ENCODE measurements at places on chromosomes 12 and 14. TPM values are rescaled to one million over a fixed set of nuclear protein-coding genes. Genes with fewer than 3 reads are reported as not detected.

Gene ERH
- total RNA-seq = 334 TPM

Gene PLCZ1
- total RNA-seq = not detected

Gene SLC24A4
- total RNA-seq = not detected

Gene KLRG1
- 4.4 TPM for total RNA-seq

Gene GPHB5
- not detected for total RNA-seq

Gene IL26
- total RNA-seq = 1.00 TPM

Gene CLEC4C
- not detected for total RNA-seq

Gene GPX2
- not detected for total RNA-seq

DNA sequence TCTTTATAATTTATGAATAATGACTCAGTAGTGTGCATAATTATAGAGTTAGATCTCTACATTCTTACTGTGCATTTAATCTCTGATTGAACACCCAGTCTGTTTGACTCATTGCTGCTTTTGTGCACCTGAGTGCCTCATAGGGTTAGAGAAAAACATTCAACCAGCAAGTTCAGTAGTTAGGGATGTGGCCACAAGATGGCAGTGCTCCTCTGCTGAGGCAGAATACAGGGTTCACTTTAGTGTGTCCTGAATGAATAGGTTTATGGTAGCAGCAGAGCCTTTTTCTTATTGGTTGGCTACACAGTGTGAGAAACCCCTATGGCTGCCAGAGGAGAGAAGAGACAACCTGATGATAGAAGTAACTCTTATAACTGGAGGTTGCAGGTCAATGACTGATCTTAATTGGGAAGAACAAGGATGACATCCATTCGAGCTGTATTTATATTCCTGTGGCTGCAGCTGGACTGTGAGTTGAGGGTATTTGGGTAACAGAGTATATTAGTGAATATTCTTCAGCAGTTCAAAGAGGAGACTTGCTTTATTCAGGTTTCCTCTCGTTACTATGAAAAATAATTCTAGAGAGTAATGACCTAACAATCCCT, 194.9 kb upstream of the OR4E1 start:
- H3K27me3 ChIP-seq = peaks cover 4% of the 10 kb centered on the region
- H3K36me3 ChIP-seq = no peaks in the 10 kb centered on the region
- H3K27ac ChIP-seq = peak overlapping the region; percentile 80
- peak; percentile 87 for DNase-seq
- peak overlapping the region; percentile 70 for H3K4me3 ChIP-seq
- peaks cover 34% of the 10 kb centered on the region for H3K4me1 ChIP-seq

DNA sequence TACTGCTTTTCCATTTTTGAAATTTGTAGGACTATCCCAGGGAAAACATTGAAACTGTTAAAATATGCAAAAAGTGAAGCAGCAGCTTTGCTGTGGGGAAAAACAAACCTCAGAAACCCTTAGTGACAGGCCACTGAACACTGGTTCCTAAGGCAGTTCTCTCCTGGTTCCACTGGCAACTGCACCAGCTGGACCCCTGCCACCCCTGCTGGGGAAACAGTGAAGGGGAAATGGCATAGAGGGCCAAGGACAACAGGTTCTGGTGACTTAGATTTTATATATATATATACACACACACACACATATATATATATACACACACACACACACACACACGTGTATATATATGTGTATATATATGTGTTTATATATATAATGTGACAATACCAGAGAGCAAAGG, 16.2 kb upstream of the KRT7 start:
- H3K4me3 ChIP-seq = no peak overlapping the region
- DNase-seq = no peak
- H3K27me3 ChIP-seq = peaks cover 19% of the 10 kb centered on the region
- peaks cover 2% of the 10 kb centered on the region for H3K4me1 ChIP-seq

DNA sequence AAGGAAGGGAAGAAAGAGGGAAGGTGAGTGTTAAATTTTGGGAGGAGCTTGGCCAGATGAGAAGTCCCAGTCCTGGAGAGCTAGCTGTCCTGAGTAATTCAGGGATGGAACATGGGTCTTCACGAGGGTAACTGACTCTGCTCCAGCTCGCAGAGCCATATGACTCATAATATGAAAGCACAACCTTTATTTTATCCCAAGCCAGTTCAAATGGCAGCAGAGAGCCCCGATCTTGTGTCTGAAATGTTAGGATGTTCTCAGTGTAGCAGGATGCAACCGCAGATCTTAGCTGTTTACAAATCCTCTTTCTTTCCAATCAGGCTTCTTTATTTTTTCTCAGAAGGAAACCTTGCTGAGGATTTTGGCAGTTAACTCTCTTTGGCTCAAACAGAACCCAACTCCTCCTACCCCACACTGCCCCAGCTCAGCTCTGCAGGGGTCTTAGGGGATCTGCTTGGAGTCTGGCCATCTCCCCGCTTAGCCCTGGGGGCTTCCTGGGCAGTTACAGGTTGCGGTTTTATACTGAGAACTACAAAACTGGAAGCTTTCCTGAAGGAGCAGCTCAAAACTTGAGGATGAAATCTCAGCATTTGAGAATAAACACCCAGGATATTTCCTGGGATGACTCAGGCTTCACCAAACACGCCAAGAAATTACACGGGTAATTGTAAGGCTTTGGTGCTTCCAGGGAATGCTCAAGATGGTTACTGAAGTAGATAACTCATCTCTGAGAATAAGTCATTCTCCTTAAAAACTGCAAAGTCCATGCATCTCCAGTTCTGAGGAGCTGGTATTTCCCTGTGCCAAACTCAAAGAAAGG, 92.5 kb downstream of the VCPKMT start:
- H3K36me3 ChIP-seq = peaks cover 65% of the 10 kb centered on the region
- no peaks in the 10 kb centered on the region for H3K27me3 ChIP-seq
- DNase-seq = no peak
- H3K27ac ChIP-seq = no peak overlapping the region
- H3K4me3 ChIP-seq = no peak overlapping the region

DNA sequence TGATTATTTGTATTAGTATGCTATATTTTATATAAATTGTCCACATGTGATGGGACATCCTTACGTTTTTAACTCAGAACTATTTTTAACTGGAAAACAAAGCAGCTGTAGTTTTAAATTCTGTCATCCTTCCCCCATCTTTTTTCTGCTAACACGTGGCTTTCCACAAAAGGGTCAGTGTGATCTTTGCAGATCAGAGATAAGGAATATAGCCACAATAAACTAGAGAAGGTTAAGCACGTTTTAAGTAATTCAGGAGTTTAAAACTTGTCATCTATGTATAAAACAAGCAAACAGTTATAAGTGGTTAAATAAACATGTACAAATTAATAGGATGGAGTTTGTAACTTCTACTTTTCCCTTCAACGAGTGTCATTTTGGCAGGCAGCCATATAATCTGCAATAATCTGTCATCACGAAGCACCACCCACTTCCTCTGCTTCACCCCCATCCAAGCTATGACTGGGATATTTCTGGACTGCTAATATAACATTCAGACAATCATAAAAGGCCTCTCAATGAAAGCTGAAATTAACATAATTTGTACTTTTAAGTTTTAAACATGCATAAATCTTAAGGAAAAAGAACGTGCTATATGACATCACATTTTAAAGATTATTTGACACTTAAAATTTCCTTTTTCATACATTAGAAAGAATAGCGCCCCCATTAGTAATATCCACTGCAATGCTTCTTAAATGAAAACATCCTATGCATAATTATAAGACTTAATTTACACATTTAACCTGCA, 15.3 kb downstream of the TAOK3 start:
- peaks cover 45% of the 10 kb centered on the region for H3K4me1 ChIP-seq
- peak overlapping the region; percentile 91 for H3K27ac ChIP-seq
- peak; percentile 54 for DNase-seq
- no peaks in the 10 kb centered on the region for H3K27me3 ChIP-seq
- H3K36me3 ChIP-seq = peaks cover 24% of the 10 kb centered on the region
- H3K4me3 ChIP-seq = peak overlapping the region; percentile 94

- DNase-seq = no peak
- no peak overlapping the region for H3K27ac ChIP-seq
- no peaks in the 10 kb centered on the region for H3K27me3 ChIP-seq
- H3K4me3 ChIP-seq = no peak overlapping the region
Observed at GRCh38 chr14:34766606-34767005, 52.2 kb upstream of the CFL2 start.

- DNase-seq = no peak
- no peak overlapping the region for H3K4me3 ChIP-seq
- no peaks in the 10 kb centered on the region for H3K4me1 ChIP-seq
- H3K36me3 ChIP-seq = no peaks in the 10 kb centered on the region
- H3K27me3 ChIP-seq = peaks cover 3% of the 10 kb centered on the region
Observed at GRCh38 chr12:25981597-25981996, 23.1 kb downstream of the RASSF8 start.

DNA sequence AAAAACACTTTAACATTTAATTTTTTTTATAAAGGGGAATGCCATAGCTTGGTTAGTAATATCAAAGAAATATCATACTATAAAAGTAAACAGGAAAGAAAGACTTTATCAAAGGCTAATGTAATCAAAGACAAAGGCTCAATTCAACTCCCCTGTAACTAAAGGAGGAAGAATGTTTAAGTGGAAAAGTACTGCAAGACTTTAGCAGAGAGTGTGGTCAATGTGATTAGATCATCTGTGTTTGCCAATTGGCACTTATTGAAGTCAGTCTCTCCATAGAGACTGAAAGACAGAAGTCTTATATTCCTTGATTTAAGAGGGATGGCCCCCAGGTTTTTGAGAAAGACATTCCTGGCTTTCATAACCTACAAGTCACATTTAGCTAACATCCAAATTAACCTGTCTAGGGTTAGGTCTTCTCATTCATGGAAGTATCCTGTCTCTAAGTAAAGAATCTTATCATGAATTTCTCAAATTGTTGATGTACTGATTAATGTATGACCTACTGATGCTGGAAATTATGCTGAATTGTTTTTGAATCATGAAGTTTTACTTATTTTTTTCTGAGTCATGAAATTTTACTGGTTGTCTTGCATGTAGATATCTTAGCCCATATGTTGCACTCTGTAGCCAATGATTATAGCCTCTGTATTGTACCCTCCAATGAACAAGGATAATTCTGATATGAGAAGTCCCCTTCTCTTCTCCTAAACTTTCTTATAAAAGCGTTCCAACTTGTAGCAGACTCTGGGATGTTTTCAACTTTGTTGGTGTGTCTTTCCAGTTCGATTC, 65.4 kb downstream of the ATXN7L3B start:
- H3K27me3 ChIP-seq = no peaks in the 10 kb centered on the region
- no peak overlapping the region for H3K4me3 ChIP-seq
- H3K4me1 ChIP-seq = no peaks in the 10 kb centered on the region
- DNase-seq = no peak
- H3K36me3 ChIP-seq = no peaks in the 10 kb centered on the region

GRCh38 chr14:40601063-40601462, 1005.6 kb upstream of the LRFN5 start:
- H3K4me1 ChIP-seq = no peaks in the 10 kb centered on the region
- no peaks in the 10 kb centered on the region for H3K27me3 ChIP-seq
- H3K36me3 ChIP-seq = no peaks in the 10 kb centered on the region
- DNase-seq = no peak
- no peak overlapping the region for H3K27ac ChIP-seq

DNA sequence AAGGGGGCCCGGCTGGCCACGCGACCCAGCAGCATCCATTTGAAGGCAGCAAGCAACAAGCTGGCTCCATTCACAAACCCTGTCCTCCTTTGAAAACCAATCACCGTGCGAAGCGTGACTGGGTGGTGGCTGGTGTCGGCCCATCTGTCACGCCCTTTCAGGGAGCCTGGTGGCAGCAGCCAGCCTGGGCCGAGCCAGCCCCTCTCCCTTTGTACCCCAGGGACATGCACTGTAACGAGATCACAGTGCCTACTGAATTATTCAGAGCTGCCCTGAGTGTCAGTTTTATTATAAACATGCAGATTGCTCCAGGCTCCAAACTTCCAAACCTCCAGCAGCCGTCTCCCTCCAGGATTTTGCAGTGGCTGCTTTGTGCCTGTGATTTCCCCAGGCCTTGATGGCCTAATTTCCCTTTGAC, 22.3 kb upstream of the CTDSP2 start:
- H3K36me3 ChIP-seq = peaks cover 2% of the 10 kb centered on the region
- H3K4me3 ChIP-seq = no peak overlapping the region
- H3K4me1 ChIP-seq = peaks cover 7% of the 10 kb centered on the region
- no peak for DNase-seq
- H3K27me3 ChIP-seq = peaks cover 7% of the 10 kb centered on the region

DNA sequence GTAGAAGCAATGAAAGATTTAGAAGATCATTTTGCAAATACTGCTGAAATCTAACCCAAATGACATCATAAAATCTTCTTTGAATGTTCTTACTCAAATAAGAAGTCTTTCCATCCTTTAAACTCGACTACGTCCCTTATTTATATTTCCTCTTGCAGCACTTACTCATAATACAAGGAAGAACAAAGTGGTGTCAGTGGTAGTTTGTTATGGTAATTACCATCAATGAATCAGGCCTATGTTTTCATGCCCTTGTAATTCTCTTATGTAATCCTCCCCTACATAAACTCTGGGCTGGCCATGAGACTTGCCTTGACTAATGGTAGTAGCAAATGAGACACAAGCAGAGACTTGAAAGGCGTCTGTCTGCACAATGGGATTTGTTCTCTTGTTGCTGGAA, 17.0 kb downstream of the EEA1 start:
- DNase-seq = no peak
- H3K27ac ChIP-seq = no peak overlapping the region
- no peaks in the 10 kb centered on the region for H3K27me3 ChIP-seq
- peaks cover 28% of the 10 kb centered on the region for H3K36me3 ChIP-seq
- H3K4me3 ChIP-seq = no peak overlapping the region
- H3K4me1 ChIP-seq = peaks cover 41% of the 10 kb centered on the region

DNA sequence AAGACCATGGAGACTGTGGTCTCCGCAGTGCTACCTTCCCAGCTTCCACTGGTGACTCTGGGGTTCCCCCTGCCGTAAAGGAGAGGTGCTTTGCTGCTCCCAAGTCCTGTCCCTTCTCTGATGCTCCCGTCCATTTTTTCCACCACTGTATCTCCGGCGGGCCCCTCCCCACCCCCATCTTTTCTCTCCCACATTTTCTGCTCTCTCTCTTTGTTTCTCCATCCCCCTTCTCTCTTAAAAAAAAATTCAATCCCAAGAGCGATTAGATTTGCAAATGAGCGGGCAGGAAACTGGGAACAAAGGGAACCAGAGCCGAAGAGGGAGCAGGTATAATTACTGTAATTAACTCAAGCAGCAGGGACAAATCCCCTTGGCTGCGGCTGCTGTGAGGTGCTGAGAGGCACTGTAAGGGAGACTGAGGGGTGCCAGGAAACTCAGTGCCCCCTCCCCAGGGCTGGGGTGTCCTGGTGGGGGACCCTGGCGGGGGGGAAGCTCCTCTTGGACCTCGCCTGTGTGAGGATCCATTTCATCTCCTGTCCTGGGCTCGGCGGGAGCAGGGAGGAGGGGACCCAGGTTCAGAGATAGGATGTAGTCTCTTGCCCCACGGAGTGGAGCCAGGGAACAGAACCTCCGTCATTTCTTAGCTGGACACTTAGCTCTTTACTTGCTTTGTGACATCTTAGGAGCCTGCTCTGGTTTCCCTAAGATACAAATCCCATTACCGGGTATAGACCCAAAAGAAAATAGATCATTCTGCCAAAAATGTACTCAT, 140.4 kb upstream of the NRXN3 start:
- H3K27ac ChIP-seq = no peak overlapping the region
- H3K27me3 ChIP-seq = peaks cover 14% of the 10 kb centered on the region
- no peaks in the 10 kb centered on the region for H3K4me1 ChIP-seq

All from activated CD4-positive, alpha-beta T cell treated with anti-CD3 and anti-CD28 coated beads, Interleukin-2, amount 10 ng/mL, durations not matched to agents 7 days and 5 days (primary cell).